A549 treated with AZD2906 at 1 μM for 4 hours (cell line): ENCODE measurements at places on chromosomes 3 and 15. TPM values are rescaled to one million over a fixed set of nuclear protein-coding genes. Genes with fewer than 3 reads are reported as not detected.

Gene CHRNB4
- total RNA-seq: 0.53 to 1.5 TPM (median 0.77 TPM) in 5 replicates

Gene SLC22A14
- total RNA-seq: 0.03 to 0.05 TPM (median 0.05 TPM) in 3 of 5 replicates, not detected in the others

Gene CYP1A2
- total RNA-seq: not detected in 5 replicates

Gene ZPLD1
- 0.02 to 0.06 TPM (median 0.03 TPM) in 4 of 5 replicates, not detected in the other for total RNA-seq

Gene MESP1
- total RNA-seq: 1.1 to 7.5 TPM (median 5.5 TPM) in 5 replicates

Gene CCDC33
- 6.3 to 7.5 TPM (median 7.4 TPM) in 5 replicates for total RNA-seq

Gene TNNC1
- 0.86 to 1.4 TPM (median 1.1 TPM) in 5 replicates for total RNA-seq

Gene ACVR2B
- 1.7 to 2.6 TPM (median 2.5 TPM) in 5 replicates for total RNA-seq

Gene GPX1
- total RNA-seq: 272 to 325 TPM (median 297 TPM) in 5 replicates

Gene DOCK3
- total RNA-seq: 0.25 to 0.38 TPM (median 0.29 TPM) in 5 replicates

Gene CASR
- not detected in 5 replicates for total RNA-seq

Gene NTRK3
- total RNA-seq: 18.4 to 24.5 TPM (median 20.3 TPM) in 5 replicates

Gene IFRD2
- 71.9 to 93.3 TPM (median 89.3 TPM) in 5 replicates for total RNA-seq

Gene GABRR3
- total RNA-seq: not detected in 5 replicates

Gene SLC7A14
- not detected in 5 replicates for total RNA-seq

Gene CLDN11
- 0.07 to 0.15 TPM (median 0.12 TPM) in 5 replicates for total RNA-seq

Gene CCDC39
- total RNA-seq: not detected in 5 replicates

Gene P2RY1
- total RNA-seq: 0.41 to 0.53 TPM (median 0.45 TPM) in 5 replicates

Gene PAQR9
- total RNA-seq: 1.7 to 2.4 TPM (median 1.8 TPM) in 5 replicates

Gene PRICKLE2
- total RNA-seq: 2.0 to 3.0 TPM (median 2.2 TPM) in 5 replicates

Gene SCG5
- total RNA-seq: 1.4 to 2.1 TPM (median 1.9 TPM) in 5 replicates

Gene ITIH1
- not detected in 5 replicates for total RNA-seq
